ENCODE measurements at places on chromosomes 6 and 20.
A peak's percentile ranks its signal among the peaks of the same experiment; 100 is the strongest.

- DNase-seq, result no peak
These were observed 316.6 kb downstream of the RFPL4B start for GRCh38 chr6:112663698-112664097.

- DNase-seq, result no peak
These were observed 356.4 kb downstream of the PRKN start for GRCh38 chr6:162371121-162371520.

GRCh38 chr20:39133201-39133600 lies 171.1 kb downstream of the DHX35 start:
- DNase-seq, result no peak

DNA sequence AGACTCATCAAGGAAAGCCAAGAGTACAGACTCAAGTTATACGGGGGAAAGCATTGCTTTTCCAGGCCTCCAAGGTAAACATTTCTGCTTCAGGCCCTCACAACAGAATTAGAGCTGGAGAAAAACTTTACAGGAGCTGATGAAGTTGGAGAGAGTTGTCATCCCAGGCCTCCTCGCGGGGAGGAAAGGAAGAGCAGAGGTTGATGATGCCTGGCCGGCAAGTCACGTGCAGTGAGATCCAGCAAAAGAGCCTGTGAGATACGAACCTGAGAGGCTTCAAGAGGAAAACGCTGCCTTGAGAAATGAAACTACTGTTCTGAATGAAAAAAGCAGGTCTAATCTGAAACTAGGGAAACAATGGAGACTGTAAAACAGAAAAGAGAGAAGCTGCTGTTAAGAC lies 122.9 kb downstream of the FAM120B start:
- no peak for DNase-seq

DNA sequence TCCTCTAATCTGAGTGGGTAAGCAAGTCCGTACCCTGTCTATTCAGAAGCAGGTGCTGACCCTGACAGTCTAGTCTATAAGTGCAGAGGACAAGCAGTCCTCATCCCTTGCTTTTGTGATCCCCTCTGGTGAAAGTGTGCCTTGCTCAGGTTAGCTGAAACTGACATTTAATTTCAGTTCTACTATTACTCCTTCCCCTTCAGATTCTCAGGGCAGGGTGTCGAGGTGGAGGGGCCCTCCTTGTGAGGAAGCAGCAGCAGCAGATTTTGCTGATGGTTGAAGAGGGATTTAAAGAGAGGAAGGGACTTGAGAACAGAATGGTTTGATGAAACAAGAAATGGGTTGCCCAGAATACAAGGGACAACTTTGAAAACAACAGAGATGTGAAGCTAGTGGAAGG lies 309.3 kb downstream of the CLIC5 start:
- no peak for DNase-seq

DNA sequence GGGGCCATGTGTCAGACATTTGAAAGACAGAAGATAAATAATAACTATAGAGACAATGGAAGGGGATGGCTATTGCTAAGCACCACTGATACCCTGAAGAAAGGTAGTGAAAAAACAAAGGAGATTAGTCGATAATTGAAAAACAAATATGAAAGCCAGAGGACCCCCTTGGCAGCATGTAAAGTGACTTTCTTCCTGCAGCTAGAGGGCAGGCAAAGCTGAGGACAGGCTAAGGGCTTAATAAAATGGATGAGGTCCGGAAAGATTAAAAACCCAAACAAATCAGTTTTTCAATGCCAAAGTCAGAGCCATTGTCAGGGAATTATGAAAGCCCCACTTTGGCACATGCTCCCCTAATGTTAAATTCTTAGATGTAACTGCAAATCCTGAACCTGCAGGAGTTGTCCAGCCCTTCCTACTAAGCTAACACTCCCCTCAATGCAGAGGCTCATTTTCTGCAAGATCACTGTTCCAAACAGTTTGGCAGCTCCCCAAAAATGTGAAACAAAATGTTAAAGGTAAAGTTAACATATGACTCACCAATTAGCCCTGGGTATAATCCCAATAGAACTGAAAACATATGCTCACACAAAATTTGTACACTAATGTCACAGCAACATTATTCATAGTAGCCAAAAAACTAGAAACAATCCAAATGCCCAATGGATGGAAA lies 1177.9 kb downstream of the GRIK2 start:
- no peak for DNase-seq

DNA sequence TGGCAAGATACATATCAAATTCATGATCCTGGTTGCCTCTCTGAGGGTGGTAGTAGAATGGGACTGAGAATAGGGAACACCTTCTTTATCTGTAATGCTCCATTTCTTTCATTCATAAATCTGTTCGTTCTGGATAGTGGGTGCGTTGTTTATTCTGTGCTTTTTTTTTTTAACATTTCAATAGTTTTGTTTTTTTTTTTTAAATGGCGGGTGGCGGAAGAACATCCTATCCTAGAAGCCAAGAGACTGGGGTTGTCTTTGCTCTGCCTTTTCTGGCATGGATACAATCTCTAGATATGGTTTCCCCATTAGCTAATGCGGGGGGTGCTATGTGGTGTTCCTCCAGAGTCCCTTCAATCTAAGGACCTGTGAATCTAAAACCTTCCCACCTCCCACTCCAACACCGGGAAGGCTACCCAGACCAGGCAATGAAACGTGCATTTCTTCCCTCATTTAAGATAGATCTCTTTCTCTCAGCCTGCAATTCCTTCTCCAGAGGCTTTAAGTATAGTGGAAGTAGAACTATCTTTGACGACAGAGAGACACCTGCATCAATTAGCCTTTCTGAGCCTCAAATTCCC lies 883 bp upstream of the CCDC28A start:
- no peak for DNase-seq

DNA sequence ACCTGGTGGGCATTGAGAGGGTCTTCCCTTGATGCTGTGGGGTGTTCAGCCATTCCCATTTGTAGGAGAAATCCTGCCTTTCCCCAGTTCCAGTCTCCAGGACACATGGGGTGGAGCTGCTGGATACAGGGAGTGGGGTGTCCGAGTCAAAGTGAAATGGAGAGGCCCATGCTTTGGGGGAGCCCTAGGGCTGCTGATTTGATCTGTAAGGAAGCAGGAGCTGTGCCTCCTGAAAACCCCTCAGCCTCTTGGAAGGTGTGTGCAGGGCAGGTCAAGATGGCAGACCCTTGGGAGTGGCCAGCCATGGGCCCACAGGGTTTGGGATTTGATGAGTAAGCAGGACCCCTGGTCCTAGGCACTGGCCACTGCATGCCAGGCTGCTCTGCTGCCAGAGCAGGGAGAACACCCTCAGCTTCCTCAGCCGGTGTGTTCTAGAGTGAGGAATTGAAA lies 82.0 kb downstream of the SERAC1 start:
- DNase-seq, result no peak

DNA sequence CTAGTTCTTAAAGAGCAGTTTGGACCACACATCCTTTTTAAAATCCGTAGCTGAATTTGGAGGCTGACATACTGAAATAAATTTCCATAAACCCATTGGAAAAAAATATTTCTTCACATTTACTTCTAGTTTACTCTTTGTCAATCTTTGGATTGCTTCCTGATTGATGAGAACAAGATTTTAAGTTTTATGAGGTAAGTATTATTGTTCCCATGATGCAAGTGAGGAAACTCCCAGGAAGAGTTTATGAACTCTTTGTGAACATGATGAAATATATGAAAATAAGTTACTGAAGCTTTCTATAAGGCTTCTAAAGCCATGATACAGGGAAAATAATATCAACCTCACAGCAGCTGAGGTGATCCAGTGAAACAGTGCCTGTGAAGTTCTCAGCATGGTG lies 320.0 kb downstream of the GJA1 start:
- no peak for DNase-seq

DNA sequence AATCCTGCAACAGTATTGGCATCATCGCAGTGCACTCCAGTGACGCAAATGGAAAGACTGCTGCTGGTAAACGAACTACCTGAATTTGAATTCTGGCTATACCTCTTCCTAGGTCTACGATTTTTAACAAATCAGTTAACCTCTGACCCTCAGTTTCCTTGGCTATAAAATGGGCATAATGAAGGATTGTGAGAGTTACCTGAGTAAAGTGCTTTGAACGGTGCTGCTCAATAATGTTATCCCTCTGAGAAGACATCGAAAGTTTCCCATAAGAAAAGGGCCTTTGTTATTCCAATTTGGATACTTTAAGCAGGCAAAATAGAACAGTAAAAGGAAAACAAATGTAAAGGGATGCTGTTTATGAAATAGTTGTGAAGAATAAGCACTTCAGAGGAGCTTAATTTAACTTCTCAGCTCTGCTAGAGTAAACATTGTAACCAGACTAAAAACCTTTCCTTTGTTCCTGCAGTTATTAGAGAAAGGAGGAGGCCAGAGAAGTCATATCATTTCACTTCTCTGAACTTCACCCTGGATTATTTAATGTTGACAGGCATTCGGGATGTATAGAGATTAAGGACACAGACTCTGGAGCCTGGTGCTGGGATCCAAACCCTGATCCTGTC lies 5.8 kb downstream of the SGK1 start:
- no peak for DNase-seq

DNA sequence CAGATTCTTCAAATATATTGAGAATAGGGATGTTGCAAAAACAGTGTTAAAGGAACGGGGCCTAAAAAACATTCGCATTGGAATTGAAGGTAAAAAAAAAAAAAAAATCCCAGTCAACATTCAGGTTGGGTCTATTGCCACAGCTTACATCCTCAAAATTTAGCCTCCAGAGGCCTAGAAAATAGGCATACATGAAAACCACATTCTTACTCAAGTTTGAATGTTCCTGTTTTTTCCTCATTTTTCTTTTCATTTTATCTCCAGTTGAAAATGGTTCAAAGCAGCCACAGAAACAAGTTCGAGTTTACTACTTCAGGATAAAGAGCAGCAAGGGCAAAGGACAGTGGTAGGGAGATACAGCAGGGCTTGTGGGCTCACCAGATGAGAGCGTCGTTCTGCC lies 41.9 kb downstream of the KCTD20 start:
- no peak for DNase-seq

DNA sequence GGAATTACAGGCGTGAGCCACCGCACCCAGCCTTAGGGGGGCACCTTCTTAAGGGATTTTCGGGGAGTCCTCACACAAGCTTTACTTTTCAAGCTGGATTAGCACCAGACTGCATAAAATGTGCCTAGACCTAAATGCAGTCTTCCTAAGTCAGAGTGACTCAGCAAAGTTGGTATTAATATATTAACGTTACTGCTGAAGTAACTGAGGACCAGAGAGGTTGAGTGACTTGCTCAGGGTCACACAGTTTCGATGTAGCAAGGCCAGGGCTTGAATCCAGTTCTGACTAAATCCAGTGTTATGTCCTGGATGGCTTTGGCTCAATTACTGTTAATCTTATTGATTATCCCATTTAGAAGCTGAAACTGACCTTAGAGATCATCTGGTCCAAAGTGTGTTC lies 13.4 kb downstream of the EDEM2 start:
- DNase-seq, result no peak

GRCh38 chr6:52984247-52984646 lies 10.8 kb downstream of the GSTA4 start:
- no peak for DNase-seq

DNA sequence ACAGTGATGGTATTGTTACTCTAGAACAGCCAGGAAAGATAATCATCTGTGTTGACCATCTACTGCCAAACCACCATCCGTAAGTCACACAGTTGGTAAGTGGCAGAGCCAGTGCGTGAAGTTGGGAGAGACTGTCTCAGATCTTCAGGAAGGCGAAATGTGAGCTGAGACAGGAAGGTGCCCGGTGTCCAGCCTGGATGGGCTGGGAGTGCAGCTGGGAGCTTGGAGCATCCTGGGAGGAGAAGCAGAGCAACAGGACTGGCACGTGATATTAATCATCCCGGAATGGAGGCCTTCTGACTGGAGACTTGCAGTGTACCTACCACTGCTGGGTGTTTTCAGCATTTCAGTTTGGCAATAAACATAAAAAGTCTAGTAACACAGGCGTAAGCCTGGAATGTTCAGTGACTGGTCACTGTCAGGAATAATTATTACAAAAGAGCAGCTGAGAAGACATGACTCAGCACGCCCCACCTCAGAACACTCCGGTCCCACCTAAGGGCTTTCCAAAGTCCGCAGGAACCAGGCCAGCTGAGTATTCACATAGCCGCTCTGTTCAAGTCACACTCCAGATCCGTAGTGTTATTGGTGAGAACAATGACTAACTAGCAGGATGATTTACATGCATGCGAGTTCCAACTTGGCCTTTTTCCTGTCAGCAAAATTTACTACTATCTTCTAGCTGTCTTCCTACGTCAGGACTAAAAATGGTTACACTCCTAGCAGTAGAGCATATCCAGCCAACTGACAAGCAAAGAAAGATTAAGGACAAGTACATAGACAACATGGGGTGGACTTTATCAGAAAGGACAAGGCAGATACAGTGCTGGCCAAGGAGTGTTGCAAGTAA lies 45.1 kb upstream of the PNRC1 start:
- no peak for DNase-seq

GRCh38 chr20:52889225-52889624 lies 82.9 kb upstream of the TSHZ2 start:
- DNase-seq, result no peak

GRCh38 chr6:143536461-143536865 lies 24.9 kb upstream of the FUCA2 start:
- peak; percentile 34 for DNase-seq

DNA sequence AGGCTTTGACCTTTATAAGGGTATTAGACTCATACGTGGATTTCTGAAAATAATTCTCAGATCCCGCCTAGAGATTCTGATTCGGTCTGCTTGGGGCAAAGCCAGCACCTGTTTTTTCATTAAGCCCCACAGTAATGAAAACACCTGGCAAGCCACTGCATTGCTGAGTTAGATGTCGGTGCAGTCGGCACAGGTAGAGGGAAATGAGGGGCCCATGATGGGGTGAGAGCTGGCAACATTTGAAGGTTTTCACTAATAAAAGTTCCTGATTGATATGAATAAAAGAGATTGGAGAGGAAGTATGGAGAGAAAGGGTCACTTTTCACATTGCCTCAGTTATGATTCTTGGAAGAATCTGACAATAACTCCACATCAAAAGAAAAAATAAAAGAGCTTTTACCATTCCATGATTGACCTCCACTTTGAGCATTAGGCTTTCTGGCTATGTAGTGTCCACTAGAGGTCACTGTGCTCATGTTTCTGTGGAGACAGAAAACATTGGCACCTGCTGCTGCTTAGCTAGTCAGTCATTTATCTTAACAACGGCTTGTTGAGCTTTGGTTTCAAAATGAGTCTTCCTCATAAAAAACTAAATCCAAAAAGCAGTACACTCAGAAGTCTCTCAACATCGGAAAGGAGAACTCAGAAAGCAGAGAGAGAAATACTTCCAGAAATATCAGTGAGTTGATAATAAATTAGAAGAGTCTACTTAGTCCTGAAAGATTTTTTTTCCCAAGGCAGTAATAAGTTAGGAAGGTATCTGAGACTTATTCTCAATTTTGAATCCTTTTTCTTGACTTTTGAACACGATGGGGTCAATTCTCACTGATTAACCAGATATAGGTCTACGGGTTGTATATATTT lies 53.3 kb upstream of the KLHL31 start:
- no peak for DNase-seq

Data from glutamatergic neuron (in vitro differentiated cells).